Epithelial cell of proximal tubule (primary cell): ENCODE measurements at places on chromosomes 12 and 14.

DNA sequence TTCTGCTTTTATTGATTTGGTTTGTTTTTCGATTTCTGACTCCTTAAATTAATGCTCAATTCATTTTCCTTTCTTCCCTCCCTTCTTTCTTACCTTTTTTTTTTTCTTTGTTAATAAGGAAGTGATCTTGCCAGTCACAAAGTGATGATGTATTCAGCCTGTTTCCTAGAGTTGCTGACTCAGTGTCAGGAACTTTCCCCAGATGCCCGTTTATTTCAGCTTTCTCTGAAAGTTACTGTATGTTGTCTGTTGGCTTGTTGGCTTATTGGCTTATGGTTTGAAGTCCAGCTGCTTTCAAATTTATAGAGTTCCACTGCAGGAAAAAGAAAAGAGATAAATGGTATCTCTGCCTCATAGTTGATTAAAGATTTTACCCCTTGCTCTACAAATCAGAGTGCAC is 12.4 kb upstream of the SLC6A15 start:
- no peak for DNase-seq

DNA sequence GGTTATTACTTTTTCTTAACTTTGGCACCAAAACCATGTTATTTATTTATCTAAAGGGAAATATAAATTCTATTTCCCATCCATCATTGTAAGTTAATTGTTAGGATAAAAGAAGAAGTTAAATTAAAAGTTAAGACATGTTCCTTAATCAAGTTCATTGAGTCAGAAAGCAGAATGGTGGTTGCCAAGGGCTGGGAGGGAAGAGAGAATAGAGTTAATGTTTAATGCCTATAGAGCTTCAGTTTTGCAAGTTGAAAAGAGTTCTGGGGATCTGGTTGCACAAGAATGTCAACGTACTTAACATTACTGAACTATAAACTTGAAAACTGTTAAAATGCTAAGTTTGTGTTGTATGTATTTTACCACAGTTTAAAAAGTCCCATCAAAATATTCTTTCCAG is 63.2 kb upstream of the NR2C1 start:
- no peak for DNase-seq

GRCh38 chr12:95943330-95943842 is at the start of gene AMDHD1:
AMDHD1 (plus strand) TSS chr12:95943331; CDS start chr12:95943399, 68 bp downstream.
- DNase-seq, result no peak

- no peak for DNase-seq
Observed at GRCh38 chr12:6925540-6926279, 2.0 kb upstream of the ATN1 start.
